ENCODE measurements at places on chromosomes 7 and 10.

GRCh38 chr7:50856806-50857205, 74.1 kb upstream of the GRB10 start:
- no peak for DNase-seq

DNA sequence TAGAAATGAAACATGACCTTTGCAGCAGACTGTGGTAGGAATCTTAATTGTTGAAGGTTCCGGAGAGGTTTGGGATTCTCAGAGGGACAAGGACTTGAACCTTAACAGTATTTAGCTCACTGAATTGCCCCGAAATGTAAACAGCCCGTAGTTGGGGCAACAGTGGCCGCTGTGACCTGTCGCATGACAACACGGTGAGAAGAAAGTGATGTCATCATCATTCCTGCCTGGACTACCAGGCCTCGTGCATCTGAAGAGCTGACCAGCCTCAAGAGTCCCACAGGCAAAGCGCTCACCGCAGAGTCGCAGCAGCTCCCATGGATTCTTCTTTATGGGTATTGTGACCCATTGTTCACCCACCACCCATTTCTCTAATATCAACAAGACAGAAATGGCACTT, 250.6 kb downstream of the KLF6 start:
- DNase-seq, result no peak

- DNase-seq, result no peak
Observed at GRCh38 chr7:117839507-117839906, 33.7 kb downstream of the CTTNBP2 start.

DNA sequence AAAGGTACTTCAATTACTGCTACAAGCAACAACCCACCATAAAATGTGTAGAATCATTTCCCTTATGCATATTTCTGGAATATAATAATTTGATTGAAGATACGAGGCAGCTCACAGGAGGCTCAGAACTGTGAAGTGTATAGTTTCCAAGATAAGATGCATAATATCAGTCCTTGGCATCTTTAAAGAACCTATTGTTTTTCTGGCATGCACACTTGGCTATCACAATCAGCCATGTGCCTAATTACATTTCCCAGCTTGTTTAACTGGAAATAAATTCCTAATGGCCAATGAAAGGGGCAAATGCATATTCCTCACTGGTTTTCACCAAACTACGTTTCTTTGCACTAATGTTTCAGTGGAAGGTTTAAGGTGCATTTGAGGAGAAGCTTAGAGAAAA, 83.4 kb upstream of the LRRC18 start:
- DNase-seq, result no peak

- no peak for DNase-seq
Observed at GRCh38 chr7:3027005-3027845, 16.4 kb downstream of the CARD11 start.

- no peak for DNase-seq
Observed at GRCh38 chr7:65477326-65477725, 103.7 kb downstream of the ZNF92 start.

- no peak for DNase-seq
Observed at GRCh38 chr7:112799448-112800120, 9.4 kb upstream of the TMEM168 start.

Measured in stimulated activated CD4-positive, alpha-beta T cell treated with anti-CD3 and anti-CD28 coated beads, TNF-alpha, amount 100 ng/mL, for 4 hours (primary cell).